Muscle of leg (tissue), 16 donors: ENCODE measurements at places on chromosomes 1 and 21.
A peak's percentile ranks its signal among the peaks of the same experiment; 100 is the strongest.

DNA sequence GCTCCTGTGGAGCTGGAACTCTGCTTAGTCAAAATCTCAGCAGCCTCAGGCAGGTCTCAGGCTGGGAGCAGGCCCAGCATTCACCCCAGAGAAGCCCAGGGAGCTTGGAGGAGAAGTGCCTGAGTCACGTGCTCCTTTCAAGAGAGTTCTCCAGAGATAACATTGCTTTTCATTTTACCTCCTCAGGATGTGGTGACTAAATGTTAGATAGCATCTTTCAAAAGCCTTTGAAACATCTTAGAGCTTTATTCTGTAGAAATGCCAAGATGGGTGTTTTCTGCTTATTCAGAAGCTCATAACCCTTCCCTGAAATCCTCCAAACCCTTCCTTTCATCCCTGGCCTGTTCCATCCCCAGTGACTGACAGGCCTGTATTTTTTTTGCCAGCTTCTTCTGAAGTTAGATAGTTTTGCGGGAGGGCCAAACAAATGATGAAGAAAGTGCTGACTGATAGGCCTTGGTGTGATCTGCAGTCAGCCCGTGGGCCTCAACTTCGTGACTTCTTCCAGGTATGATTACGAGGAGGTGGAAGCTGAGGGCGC lies 58.0 kb downstream of the PGM1 start:
- peak; percentile 52 for DNase-seq
- peaks cover 8% of the 10 kb centered on the region for H3K4me1 ChIP-seq
- H3K27ac ChIP-seq, result no peak overlapping the region
- no peak overlapping the region for H3K4me3 ChIP-seq
- peaks cover 43% of the 10 kb centered on the region for H3K36me3 ChIP-seq

DNA sequence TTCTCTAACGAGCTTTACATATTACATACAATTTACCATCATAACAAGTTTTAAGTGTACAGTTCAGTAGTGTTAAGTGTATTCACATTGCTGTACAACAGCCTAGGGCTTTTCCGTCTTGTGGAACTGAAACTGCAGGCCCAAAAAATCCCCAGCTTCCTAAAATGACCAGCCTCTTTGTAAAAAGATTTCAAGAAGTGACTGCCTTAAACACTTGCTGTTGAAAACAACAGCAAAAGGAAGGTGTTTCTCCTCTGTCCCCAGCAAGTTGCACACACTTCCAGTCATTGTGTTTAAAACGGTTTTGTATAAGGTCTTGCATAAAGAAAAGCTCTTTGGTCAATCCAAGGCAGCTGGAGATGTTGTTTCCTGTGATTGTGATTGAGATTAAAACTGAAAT lies 16.0 kb upstream of the GBP1 start:
- H3K4me1 ChIP-seq, result no peaks in the 10 kb centered on the region
- no peak overlapping the region for H3K4me3 ChIP-seq
- no peaks in the 10 kb centered on the region for H3K27me3 ChIP-seq
- no peaks in the 10 kb centered on the region for H3K36me3 ChIP-seq
- peak; percentile 51 for DNase-seq

DNA sequence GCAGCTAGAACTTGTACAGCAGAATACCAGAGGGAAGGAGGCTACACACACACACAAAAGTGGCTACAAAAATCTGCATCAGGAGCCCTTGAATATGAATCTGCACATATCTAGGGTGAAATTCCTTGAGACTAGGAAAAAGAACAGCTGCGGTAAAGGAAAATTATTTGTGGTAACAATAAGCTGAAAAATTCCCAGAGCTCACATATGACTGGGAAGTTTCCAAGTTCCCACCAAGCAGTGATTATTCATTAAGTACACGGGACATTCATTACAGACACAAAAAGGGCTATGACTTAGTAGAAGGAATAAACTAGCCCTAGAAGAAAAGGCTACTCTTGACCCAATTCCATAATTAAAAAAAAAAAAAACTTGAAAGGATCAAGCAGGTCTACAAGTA lies 149.5 kb upstream of the BACE2 start:
- no peaks in the 10 kb centered on the region for H3K27me3 ChIP-seq
- peak overlapping the region; percentile 35 for H3K27ac ChIP-seq
- no peak overlapping the region for H3K4me3 ChIP-seq
- peak; percentile 78 for DNase-seq
- H3K36me3 ChIP-seq, result no peaks in the 10 kb centered on the region

GRCh38 chr1:12511516-12512468 lies 106.2 kb downstream of the DHRS3 start:
- H3K36me3 ChIP-seq, result peaks cover 13% of the 10 kb centered on the region
- no peaks in the 10 kb centered on the region for H3K27me3 ChIP-seq
- no peak for DNase-seq

GRCh38 chr1:68376441-68376840 lies 73.3 kb downstream of the RPE65 start:
- no peak overlapping the region for H3K27ac ChIP-seq
- DNase-seq, result no peak
- H3K4me1 ChIP-seq, result no peaks in the 10 kb centered on the region
- H3K36me3 ChIP-seq, result no peaks in the 10 kb centered on the region
- no peaks in the 10 kb centered on the region for H3K27me3 ChIP-seq

DNA sequence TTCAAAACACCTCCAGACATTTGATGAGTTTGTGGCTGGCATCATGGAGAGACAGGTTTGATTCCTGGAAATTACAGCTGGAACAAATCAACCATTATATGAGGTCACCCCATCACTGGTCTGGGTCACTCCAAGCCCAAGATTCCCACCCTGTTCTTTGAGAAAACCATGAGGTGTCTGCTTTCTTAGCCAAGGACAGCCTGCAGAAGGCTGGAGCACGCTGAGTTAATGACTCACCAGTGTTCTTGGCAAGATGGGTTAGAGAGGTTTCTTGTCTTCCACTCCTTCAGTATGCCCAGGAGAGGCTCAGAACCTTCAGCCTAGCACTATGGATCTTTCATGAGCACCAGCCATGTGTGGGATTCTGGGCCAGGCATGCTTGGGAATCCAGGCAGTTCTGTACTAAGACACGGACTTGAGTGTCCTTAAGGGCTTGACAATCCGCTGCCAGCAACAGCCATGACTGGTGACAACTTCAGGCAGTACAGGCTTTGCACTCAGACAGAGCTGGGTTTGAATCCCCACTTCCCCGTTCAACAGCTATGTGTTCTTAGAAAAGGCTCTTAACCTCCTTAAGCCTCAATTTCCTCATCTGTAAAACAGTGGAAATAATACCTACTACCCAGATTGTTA lies 43.9 kb downstream of the GRHL3 start:
- H3K27me3 ChIP-seq, result no peaks in the 10 kb centered on the region
- H3K4me1 ChIP-seq, result peaks cover 20% of the 10 kb centered on the region
- H3K27ac ChIP-seq, result no peak overlapping the region
- no peak overlapping the region for H3K4me3 ChIP-seq
- H3K36me3 ChIP-seq, result no peaks in the 10 kb centered on the region
- DNase-seq, result peak; percentile 45

GRCh38 chr1:215819114-215819513 lies 252.0 kb downstream of the KCTD3 start:
- no peaks in the 10 kb centered on the region for H3K36me3 ChIP-seq
- no peak for DNase-seq
- no peak overlapping the region for H3K27ac ChIP-seq
- no peak overlapping the region for H3K4me3 ChIP-seq

GRCh38 chr1:34549199-34549598 lies 205.6 kb upstream of the GJB5 start:
- no peak overlapping the region for H3K27ac ChIP-seq
- H3K4me3 ChIP-seq, result no peak overlapping the region
- H3K4me1 ChIP-seq, result no peaks in the 10 kb centered on the region
- no peak for DNase-seq
- H3K27me3 ChIP-seq, result no peaks in the 10 kb centered on the region

DNA sequence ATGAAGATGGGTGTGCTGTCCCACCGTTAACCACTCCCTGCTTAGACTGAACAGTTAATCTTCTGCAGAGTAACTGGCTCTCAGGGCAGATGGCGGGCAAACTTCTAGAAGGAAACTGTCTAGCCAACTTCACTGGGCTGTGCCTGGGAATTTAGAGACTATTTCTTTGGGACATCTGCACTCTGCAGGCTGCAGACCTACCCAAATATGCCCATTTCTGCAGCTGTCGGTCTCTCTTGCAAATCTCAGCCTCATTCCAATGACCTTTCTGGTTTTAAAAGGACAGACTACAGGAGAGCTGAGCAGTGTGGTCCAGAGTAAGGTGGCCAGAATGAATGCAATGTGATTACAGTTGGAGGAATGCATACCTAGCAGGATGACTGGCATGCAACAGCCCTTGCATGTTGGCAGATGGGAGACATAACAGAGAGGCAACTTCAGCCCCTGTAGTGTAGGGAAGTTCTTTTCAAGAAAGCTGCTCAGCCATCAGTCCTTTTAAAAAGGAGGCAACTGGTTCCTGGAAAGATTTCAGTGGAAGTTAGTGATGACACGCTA lies 26.3 kb upstream of the IL20 start:
- no peak for DNase-seq
- H3K4me1 ChIP-seq, result peaks cover 6% of the 10 kb centered on the region
- H3K27me3 ChIP-seq, result no peaks in the 10 kb centered on the region
- H3K4me3 ChIP-seq, result no peak overlapping the region
- no peaks in the 10 kb centered on the region for H3K36me3 ChIP-seq

DNA sequence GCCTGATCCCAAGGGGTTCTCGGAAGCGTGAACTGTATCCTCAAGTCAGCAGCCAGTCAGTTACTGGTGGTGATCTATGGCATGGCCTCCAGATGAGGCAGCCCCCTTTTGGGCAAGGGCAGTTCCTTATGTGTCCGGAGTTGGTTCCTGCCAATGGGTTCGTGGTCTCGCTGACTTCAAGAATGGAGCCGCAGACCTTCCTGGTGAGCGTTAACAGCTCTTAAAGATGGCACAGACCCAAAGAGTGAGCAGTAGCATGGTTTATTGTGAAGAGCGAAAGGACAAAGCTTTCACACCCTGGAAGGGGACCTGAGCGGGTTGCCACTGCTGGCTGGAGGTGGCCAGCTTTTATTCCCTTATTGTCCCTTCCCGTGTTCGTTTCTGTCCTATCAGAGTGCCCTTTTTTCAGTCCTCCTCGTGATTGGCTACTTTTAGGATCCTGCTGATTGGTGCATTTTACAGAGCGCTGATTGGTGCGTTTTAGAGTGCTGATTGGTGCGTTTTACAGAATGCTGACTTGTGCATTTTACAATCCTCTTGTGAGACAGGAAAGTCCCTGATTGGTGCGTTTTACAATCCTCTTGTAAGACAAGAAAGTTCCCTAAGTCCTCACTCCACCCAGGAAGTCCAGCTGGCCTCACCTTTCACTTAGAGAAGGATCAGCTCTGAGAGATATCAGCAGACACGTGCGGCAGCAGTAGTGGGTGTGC lies 8.9 kb upstream of the IL10RB start:
- no peaks in the 10 kb centered on the region for H3K27me3 ChIP-seq
- no peaks in the 10 kb centered on the region for H3K4me1 ChIP-seq
- peaks cover 50% of the 10 kb centered on the region for H3K36me3 ChIP-seq
- H3K4me3 ChIP-seq, result no peak overlapping the region
- H3K27ac ChIP-seq, result no peak overlapping the region

GRCh38 chr21:42913476-42913875 lies 12.0 kb downstream of the ERVH48-1 start:
- no peaks in the 10 kb centered on the region for H3K27me3 ChIP-seq
- no peak for DNase-seq
- peaks cover 25% of the 10 kb centered on the region for H3K36me3 ChIP-seq
- no peak overlapping the region for H3K4me3 ChIP-seq
- no peaks in the 10 kb centered on the region for H3K4me1 ChIP-seq
- no peak overlapping the region for H3K27ac ChIP-seq

GRCh38 chr1:15214527-15214926 lies 32.5 kb upstream of the FHAD1 start:
- H3K36me3 ChIP-seq, result peaks cover 10% of the 10 kb centered on the region
- no peaks in the 10 kb centered on the region for H3K27me3 ChIP-seq
- H3K27ac ChIP-seq, result peak overlapping the region; percentile 75
- DNase-seq, result peak; percentile 93

- no peaks in the 10 kb centered on the region for H3K27me3 ChIP-seq
- H3K27ac ChIP-seq, result peak overlapping the region; percentile 74
- no peak overlapping the region for H3K4me3 ChIP-seq
- H3K36me3 ChIP-seq, result no peaks in the 10 kb centered on the region
- H3K4me1 ChIP-seq, result peaks cover 65% of the 10 kb centered on the region
These were observed 79.8 kb downstream of the EPHB2 start for GRCh38 chr1:22790232-22791008.

- H3K27me3 ChIP-seq, result no peaks in the 10 kb centered on the region
- peaks cover 46% of the 10 kb centered on the region for H3K36me3 ChIP-seq
- peak within 1 kb of the TSS; percentile 95 for H3K27ac ChIP-seq
- H3K4me3 ChIP-seq, result peak within 1 kb of the TSS; percentile 98
- peaks cover 46% of the 10 kb centered on the region for H3K4me1 ChIP-seq
These were observed at the start of gene ZNF496 for GRCh38 chr1:247331525-247332214. ZNF496 (minus strand) TSS chr1:247331867; CDS start chr1:247329578, 2,289 bp downstream.

DNA sequence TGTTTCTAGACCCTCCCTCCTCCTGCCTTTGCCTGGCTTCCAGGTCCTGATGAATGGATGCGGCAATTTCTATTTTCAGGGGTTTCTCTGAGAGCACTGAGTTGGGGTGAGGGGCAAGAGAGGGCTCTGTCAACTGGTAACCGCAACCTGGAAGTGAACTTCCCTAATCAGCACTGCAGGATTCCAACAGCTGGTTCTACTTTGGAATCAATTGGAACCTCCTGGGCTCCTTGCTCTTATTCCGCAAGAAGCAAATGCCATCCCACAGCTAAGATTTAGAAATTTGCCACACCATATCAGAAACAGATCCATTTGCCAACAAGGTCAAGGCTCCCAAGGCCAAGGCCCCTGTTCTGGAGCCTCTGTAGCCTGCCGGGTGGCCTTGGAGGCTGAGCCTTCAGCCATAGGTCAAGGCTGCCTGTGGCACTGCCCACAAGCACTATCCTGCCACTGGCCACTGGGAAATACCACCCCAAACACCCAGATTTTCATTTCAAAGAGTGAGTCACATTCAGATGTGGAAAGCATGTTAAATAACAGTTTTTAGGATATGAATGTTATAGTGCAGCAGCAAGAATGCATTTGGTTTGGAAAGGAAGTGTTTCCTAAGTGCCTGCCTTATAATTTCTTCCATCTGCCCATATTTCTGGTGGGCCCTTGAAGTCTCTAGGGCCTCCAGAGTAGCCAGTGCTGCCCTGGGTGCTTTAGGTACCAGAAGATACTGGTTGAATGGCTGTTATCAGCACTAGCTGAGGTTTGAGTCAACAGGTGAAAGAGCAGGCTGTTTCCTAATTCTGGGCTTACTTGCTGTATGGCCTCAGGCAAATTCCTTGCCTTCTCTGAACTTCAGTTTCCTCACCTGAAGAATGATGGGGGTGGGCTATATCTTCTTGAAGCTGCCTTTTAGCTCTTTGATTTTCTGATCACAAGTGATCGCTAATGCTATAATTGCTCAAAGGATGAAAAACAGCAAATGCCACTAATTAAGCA lies 56.3 kb upstream of the JUN start:
- H3K36me3 ChIP-seq, result no peaks in the 10 kb centered on the region
- H3K4me1 ChIP-seq, result no peaks in the 10 kb centered on the region
- no peaks in the 10 kb centered on the region for H3K27me3 ChIP-seq
- no peak overlapping the region for H3K4me3 ChIP-seq
- DNase-seq, result no peak
- no peak overlapping the region for H3K27ac ChIP-seq

- peaks cover 36% of the 10 kb centered on the region for H3K36me3 ChIP-seq
- H3K4me3 ChIP-seq, result no peak overlapping the region
- no peaks in the 10 kb centered on the region for H3K27me3 ChIP-seq
- no peak for DNase-seq
- H3K4me1 ChIP-seq, result peaks cover 37% of the 10 kb centered on the region
These were observed 7.9 kb downstream of the ACAP3 start for GRCh38 chr1:1299686-1300351.
